Stimulated activated CD4-positive, alpha-beta T cell treated with anti-CD3 and anti-CD28 coated beads, TNF-alpha, amount 100 ng/mL, for 4 hours (primary cell): ENCODE measurements at places on chromosomes 5 and 9.

DNA sequence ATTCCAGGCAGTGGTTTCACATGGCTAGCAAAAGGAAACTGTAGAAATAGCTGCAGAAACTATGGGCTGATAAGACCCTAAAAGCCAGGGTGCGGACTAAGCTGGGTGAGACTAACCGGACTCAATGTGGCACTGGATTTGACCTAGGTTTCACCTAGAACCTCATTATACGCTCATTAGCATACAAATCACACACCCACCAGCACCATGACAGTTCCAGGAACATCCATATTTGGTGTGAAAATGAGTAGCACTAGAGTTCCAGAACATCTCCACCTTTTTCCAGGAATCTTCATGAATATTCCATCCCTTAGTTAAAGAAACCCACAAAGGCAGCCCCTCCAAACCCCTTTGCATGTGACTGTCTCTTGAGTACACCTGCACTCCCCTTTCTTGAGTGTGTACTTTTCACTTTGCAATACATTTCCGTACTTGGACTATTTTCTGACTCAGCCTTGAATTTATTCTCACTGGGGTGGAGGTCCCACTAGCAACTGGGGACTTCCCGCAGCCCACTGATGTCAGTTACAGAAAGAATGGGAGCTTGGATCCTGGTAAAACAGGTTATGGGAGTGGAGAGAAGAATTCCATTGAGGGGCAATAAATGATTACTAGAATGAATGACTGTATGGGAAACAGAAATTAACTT lies 58.0 kb upstream of the SPATA31C2 start:
- DNase-seq = no peak

DNA sequence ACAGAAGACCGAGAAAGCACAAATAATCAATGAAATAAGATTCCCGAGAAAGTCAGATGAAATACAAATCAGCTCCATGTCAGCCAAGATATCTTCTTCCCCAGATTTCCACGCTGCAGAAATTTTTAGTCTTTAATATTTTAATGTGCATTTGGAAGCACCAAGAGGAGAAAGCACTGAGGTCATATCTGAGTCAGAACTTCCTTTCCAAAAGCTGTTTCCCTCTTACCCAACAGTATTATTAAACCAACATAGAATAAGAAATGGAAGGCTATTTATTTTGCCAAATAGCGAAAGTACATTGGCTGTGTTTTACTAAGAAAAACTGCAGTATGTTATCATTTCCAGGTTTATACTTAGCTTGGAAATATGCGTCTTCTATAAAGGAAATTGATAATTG lies 772.1 kb upstream of the CDH9 start:
- no peak for DNase-seq

DNA sequence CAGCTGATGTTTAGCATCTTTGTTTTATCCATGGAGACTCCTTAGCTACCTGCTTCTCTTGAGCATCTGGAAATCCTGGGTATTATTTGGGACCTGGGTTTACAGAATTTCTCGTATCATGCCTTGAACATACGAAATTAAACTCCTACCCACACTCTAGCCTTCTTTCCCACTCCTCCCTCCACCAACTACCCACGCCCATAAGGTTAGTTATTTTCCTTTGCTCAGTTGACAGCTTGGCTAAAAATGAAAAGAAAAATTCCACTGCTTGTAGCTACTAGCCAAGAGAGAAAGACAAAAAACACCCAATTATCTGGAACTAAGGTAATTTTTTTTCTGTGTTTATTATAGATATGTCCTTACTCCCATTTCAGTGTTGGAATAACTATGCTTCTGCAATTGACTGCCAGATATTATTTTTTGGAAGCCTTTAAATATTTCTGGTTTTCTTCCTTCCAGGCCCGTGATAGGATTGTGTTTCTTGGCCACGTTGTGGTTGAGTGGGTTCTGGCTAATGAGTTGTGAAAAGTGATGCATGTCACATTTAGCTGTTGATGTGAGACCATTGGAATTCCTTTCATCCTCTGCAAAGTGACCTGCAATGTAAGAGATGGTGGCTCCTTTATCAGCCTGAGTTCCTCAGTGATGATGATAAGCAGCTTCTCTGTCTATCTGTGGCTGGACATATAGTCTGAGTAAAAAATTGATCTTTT lies 308.1 kb downstream of the LRRC70 start:
- no peak for DNase-seq

- DNase-seq = no peak
Observed at GRCh38 chr5:1772634-1773033, 27.0 kb downstream of the MRPL36 start.

DNA sequence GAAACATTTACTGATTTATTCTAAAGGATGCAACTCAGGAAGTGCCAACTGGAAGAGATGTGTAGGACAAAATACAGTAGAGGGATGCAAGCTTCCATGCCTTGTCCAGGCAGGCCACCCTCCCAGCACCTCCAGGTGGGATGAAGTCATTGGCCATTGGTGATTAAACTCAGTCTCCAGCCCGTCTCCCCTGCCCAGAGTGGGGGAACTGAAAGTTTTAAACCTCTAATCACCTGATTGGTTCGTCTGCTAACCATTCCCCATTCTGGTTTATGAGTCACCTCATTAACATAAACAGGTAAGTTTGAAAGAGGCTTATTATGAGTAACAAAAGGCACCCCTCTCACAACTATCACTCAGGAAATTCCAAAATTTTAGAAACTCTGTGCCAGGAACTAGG lies 8.1 kb downstream of the TNFAIP8 start:
- no peak for DNase-seq

- no peak for DNase-seq
Observed at GRCh38 chr5:54883374-54884194, 101.8 kb downstream of the ESM1 start.

DNA sequence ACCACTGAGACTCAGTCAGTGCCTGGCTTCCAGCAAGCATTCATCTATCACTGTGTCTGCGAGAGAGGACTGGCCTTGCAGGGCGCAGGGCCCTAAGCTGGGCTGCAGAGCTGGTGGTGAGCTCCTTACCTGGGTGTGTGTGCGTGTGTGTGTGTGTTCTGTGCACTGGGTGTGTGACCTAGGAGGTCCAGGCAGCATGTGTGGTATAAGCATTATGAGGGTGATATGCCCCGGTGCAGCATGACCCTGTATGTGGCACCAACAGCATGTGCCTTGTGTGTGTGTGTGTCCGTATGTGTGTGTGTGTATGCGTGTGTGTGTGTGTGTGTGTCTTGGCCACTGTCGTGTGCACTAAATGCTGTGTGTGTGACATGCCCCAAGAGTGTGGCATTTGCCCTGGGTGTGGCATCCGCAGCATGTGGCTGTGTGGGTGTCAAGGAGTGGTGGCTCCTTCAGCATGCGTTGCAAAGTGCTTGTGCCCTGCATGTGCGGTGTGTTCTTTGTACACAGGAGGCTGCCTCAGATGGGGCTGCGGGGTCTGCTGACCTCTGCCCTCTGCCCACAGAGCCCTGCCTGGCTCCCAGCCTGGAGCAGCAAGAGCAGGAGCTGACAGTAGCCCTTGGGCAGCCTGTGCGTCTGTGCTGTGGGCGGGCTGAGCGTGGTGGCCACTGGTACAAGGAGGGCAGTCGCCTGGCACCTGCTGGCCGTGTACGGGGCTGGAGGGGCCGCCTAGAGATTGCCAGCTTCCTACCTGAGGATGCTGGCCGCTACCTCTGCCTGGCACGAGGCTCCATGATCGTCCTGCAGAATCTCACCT lies 3.3 kb downstream of the FGFR4 start:
- DNase-seq = no peak

- DNase-seq = no peak
Observed at GRCh38 chr9:14661421-14662059, 31.7 kb downstream of the ZDHHC21 start.

DNA sequence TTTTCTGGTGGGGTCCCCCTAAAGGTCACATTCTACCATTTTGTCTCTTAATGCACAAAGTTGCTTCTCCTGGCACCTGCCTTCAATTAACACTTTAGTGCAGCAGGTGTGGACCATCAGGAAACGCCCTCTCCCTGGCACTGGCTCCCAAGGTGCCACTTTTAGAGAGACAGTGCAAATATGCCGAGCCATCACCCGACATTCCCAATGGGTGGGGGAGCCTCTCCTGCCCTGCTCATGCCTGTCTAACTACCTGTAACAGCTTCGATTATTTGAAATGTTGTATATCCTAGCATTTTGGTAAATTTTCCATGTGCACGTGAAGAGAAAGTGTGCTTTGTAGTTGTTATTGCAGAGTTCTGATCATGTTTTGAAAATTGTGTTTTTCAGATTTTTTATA lies 13.2 kb upstream of the LRRC14B start:
- DNase-seq = no peak

- DNase-seq = no peak
Observed at GRCh38 chr9:13919401-13919800, 394.5 kb downstream of the NFIB start.

DNA sequence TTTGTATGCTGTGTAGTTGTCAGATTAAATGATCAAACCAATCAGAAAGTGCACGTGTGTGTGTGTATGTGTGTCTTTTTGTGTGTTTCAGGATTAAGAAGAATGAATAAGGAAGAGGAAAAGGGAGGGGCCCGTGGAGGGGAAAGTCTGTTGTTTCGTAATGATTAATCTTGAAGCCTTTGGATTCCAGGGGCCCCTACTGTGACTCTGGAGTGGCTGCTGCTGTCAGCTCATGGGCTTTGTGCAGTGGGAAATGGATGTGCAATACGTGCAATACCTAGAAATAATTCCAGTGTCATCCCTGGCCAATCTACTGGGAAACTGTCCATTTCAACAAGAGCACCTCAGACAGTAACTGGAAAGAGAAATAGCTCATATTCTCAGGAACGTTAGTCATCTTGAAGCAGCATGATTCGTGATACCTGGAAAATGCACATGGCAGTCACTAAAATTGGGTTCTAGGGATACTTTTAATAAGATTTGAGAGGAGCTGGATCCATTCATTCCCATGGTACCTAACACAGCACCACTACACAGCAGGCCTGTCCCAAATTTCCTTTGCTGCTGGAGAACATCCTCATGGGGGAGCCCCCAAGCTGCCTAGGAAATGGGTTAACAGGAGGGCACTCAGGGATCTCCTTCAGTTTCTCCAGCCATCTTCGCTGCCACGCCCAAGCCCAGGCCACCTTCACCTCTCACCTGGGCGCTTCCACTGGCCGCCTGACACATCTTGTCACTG lies 186.3 kb downstream of the NR3C1 start:
- no peak for DNase-seq

- no peak for DNase-seq
Observed at GRCh38 chr5:154110716-154111115, 71.9 kb downstream of the MFAP3 start.

DNA sequence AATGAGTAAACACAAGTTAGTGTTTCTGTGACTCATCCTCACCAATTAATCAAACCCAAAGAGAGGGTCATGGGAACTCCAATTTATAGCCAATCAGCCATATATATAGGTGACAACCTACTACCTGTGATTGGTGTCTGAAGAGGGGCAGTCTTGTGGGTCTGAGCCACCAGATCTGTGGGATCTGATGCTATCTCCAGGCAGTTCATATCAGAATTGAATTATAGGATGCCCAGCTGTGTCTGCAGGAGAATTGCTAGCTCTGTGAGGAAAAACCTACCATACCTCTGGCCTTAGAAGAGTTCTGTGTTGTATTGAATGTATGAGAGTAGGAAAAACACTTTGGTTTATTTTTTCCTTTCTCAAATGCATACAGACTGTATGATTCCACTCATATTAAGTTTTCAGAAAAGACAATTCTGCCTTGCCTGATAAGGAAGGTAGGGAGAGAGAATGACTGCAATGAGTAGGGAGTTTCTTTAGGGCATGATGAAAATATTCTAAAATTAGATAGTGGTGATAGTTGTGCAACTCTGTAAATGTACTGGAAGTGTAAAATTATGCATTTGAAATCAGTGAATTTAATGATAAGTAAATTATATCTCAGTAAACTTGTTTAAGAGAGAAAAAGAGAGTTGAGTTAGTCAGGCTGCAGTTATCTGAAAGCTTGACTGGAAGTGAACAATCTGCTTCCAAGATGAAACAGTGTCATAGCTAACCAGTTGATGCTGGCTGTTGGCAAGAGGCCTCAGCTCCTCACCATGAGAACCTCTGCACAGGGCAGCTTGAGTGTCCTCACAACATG lies 274.9 kb downstream of the AUH start:
- no peak for DNase-seq

DNA sequence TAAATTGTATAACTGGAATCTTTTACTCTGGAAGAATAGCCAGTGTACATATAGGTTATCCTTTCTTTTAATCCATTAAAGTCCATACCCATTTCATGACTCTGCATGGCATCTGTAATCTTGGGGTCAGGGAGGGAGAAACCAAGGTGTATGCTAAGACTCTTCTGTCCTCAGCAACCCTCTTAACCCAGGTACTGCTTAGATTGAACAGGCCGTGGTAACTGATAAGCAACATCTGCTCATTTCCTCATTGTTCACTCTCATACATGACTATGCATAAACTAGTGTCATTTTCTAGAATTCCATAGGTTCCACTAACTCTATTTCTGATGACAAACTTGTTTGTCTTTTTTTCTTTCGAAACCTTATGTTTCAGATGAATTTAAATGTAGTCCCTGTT lies 69.3 kb upstream of the IFNE start:
- DNase-seq = no peak

DNA sequence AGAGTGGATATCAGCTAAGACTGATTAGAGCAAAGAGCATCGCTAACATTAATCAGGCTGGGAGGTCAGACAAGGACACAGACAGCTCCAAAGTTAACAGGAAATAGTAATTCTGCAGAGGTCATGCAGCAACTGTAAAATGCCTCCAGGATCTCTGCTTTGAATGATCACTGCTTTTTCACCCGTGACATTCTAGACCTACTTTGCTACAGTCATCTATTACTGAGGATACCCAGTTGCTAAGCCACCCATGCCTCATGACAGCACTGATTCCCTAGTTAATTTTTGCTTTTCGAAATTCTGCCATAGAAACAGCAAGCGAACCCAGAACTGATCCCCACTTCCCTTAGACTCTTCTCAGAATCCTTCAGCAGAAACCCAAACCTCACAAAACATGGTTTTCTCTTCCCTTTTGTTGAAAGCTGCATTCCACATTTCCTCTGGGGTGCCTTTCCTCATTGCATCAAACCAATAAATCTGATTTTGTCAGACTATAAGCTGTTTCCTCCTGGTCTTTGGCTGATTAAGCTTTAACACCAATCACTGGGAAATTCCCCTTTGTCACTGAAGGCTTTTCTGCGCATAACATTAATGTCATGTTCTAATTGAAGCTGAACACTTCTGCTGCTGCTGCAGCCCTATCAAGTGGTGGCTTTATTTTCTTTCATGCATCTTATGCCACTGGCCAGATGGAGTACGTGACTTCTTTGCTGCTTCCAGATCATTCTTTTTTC lies 201.1 kb upstream of the CHD1 start:
- no peak for DNase-seq

DNA sequence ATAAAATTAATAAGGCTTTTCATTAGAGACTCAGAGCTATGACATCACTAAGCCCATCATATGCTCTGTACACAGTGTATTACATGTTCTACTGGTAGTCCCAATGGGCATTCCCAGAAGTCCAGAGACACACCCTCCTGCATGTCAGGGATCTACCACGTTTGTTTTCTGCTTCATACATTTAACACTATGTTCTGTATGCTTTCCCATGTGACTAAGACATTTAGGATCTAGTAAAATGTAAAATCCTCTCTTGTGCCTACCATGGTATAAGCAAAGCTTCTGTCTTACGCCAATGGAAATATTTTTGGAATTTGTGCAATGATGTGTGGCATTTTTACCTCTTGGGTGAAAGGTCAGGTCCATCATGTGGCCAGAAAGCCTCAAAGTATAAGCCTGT lies 192.4 kb downstream of the ADAMTSL1 start:
- no peak for DNase-seq

- no peak for DNase-seq
Observed at GRCh38 chr5:31027721-31028120, 165.8 kb upstream of the CDH6 start.
